Small intestine (tissue), 16 donors: ENCODE measurements at places on chromosomes 11 and 22. TPM values are rescaled to one million over a fixed set of nuclear protein-coding genes. Genes with fewer than 3 reads are reported as not detected.

The OR4A16 gene
- polyA plus RNA-seq, result not detected

The MMP7 gene
- 0.36 TPM for polyA plus RNA-seq

The P2RY6 gene
- 1.9 TPM for polyA plus RNA-seq

DNA sequence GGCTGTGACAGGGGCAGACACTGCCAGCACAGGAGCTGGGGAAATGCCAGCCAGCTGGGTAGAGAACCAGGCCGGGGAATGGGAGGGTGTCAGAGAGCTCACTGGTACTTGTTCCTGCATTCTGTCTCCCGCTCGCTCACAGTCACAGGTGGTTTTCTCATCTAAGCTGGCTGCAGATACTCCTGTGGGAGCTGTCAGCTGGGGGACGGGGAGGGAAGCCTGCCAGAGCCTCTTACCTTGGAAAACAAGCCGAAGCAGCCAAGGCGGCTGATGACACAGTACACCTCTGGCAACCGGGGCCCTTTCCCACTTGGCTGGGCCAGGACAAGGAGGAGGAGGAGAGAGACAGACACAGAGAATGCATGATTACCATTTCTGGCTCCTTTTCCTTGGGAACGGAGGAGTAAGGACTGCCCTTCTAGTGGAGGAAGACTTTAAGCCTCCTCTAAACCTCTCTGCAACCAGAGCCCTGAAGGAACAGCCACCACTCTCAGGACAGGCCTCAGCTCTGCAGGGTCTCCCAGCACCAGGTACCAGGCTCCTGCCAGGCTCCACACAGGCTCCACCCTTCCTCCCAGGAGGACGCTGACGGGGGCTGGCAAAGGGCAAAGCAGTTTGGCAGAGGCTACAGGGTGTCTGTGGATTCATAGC, 25.1 kb downstream of the RPL27A start:
- DNase-seq, result no peak

GRCh38 chr11:12259956-12260355, 117.4 kb upstream of the PARVA start:
- no peak for DNase-seq

The CSF2RB gene
- 5.4 TPM for polyA plus RNA-seq

DNA sequence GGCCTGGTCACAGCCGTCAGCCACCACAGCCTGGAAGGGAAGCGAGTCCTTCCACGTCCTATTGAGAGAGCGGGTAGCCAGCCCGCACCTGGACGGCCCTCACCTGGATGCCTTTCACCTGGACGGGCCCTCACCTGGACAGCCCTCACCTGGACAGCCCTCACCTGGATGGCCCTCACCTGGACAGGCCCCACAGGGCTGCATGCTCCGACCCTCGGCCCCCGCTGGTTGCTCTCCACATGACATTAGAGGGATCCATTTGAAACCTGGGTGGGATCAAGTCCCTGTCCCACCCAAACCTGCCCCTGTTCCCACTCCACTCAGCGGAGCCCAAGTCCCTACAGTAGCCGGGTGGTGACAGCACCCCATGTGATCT, 3.7 kb downstream of the C1QTNF6 start:
- no peak for DNase-seq

DNA sequence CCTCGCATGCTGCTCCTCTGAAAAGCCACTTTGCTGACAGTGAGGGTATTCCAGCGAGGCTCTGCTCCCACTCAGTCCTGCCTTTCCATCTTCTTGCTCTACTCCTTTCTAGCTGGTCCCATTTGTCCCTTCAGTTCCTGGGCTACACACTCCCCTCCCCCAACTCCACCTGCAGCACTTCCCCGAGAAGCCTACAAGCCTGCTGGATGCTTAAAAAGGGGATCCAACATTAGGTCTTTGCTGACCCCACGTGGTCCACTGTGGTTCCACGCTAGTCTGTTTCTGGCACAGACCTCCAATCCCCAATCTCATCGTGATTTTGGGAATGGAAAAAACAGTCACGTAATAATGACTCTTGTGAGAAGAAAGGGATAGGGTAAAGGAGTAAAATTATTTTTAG, 121.6 kb upstream of the SNX19 start:
- no peak for DNase-seq

The LINC01488 gene
- not detected for polyA plus RNA-seq

The TXN2 gene
- polyA plus RNA-seq, result 164 TPM

The OR8D1 gene
- polyA plus RNA-seq, result not detected

GRCh38 chr11:63694596-63694995, 13.3 kb downstream of the RTN3 start:
- DNase-seq, result no peak

The TRIM5 gene
- polyA plus RNA-seq, result 22.0 TPM

The CYB5R3 gene
- 70.0 TPM for polyA plus RNA-seq

- peak; percentile 37 for DNase-seq
These were observed 69.0 kb downstream of the LARGE1 start for GRCh38 chr22:33851240-33851639.

- no peak for DNase-seq
These were observed 149.8 kb downstream of the CCDC34 start for GRCh38 chr11:27213232-27213660.

The SNX32 gene
- polyA plus RNA-seq, result 1.6 TPM

- DNase-seq, result no peak
These were observed 39.9 kb downstream of the CWC15 start for GRCh38 chr11:94933223-94934130.

DNA sequence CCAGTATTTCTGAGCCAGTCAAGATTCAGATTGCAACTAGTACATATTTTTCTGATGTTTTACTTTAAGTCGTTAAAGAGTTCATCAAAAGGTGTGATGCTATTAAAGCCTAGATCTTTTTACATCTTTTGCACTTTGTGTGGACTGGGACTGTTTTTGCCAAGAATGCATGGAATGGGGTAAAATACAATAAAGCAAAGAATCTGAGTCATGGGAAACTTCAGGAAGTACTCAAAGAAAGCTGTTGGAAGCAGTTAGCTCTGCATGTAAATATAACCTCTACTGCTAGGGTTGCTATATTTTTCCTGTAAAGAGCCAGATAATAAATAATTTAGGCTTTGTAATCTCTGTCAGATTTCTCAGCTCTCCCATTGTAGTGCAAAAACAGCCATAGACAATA, 20.9 kb downstream of the ATXN10 start:
- no peak for DNase-seq

- DNase-seq, result no peak
These were observed 46.2 kb upstream of the CSTF3 start for GRCh38 chr11:33207408-33207985.

GRCh38 chr11:66860449-66860831, 3.6 kb downstream of the LRFN4 start:
- DNase-seq, result no peak

- no peak for DNase-seq
These were observed 202.1 kb downstream of the NXPE2 start for GRCh38 chr11:114880442-114880841.

The TMA7B gene
- 0.04 TPM for polyA plus RNA-seq

DNA sequence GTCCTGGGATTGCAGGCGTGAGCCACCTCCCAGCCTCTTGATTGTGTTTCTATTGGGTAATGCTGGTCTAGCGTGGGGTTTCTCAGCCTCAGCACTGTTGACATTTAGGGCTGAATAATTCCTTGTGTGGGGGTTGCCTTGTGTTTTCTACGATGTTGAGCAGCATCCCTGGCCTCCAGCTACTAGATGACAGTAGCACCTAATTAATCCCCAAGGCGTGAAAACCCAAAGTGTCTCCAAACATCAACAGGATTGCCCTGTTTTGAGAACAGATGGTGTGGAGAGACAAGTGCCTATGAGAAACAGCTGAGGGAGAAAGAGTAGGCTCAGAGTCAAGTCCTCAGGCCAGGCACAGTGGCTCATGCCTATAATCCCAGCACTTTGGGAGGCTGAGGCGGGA, 67.2 kb downstream of the SGSM1 start:
- no peak for DNase-seq

The AMPD3 gene
- 5.1 TPM for polyA plus RNA-seq

DNA sequence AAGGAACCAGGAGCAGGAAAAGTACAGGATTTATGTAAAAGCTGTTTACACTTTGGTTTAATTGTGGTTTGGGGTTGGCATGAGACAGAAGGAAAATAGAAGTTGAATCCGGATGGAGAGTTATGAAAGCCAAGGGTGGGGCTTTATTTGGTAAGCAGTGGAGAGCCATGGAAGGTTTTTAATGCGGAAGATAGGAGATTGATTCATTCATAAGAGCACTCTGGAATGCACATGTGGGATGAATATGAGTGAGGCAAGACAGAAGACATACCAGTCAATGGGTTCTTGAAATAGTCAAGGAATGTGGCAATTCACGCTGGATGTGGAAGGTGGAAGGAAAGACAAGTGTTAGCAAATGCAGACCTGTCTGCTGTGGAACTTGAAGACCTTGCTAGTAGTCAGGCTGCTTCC, 9.3 kb upstream of the GLB1L3 start:
- no peak for DNase-seq

GRCh38 chr11:33899400-33900037, 7.6 kb upstream of the LMO2 start:
- DNase-seq, result peak; percentile 14

The CACNA1I gene
- 0.18 TPM for polyA plus RNA-seq

- DNase-seq, result no peak
These were observed 40.5 kb upstream of the NFAM1 start for GRCh38 chr22:42472671-42473070.

The GAB4 gene
- not detected for polyA plus RNA-seq

DNA sequence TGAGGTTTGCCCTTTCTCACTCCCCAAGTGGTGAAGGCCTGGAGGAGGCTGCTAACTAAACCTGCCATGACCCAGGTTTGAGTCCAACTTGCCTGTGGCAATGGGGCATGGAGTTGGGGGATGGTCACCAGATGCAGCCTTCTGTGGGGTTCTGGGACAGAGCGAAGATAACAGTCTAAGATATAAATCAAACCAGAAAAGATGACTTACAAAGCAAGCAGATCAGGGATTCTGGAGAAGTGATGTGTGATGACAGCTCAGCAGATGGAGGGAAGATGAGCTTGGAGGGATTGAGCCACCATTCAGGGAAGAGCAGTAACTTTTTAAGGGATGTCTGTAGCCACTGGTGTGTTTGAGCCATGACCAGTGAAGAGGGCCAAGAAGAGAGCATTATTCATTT, 63.6 kb downstream of the MTNR1B start:
- no peak for DNase-seq

- DNase-seq, result no peak
These were observed 100.8 kb upstream of the TTC12 start for GRCh38 chr11:113213549-113213948.
